ENCODE measurements at places on chromosomes 5 and 9.

DNA sequence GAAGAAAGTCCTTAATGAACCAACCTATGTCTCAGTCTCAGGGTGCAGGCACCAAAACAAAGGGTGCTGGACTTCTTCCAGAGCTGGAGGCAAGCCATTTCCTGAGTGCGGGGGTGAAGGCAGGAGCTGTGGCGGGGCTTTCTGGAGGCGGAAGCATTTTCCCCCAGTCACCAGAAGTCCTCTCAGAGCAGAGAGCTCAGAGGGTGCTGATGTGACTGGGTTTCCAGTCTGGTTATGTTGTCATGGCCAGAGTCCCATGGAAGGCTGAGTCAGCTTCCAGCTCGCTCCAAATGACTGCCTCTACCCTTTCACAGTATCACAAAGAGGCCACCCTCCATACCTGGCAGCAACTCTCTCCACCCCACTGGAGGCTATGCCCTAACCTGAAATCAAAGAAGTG is 86.0 kb downstream of the TRPC7 start:
- DNase-seq, result no peak

DNA sequence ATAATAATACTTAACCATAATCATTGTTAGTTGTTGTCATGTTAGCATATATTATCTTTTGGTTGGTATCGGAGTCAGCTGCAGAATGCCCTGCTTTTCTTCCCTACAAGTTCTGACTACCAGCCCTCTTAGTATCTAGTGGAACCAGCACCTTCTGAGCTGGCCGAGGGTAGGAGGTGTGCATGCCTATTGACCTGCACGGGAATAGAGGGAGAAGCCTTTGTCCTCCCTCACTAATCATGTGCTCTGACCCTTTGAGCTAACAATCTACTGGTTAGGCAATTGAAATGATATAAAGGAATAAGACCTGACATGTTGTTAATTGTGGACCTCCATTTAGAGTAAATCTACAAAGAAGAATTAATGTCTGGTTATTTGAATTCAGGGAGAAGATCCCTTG is 4.1 kb downstream of the PCSK5 start:
- DNase-seq, result no peak

GRCh38 chr5:56475689-56476486 is 242.8 kb upstream of the ANKRD55 start:
- DNase-seq, result no peak

DNA sequence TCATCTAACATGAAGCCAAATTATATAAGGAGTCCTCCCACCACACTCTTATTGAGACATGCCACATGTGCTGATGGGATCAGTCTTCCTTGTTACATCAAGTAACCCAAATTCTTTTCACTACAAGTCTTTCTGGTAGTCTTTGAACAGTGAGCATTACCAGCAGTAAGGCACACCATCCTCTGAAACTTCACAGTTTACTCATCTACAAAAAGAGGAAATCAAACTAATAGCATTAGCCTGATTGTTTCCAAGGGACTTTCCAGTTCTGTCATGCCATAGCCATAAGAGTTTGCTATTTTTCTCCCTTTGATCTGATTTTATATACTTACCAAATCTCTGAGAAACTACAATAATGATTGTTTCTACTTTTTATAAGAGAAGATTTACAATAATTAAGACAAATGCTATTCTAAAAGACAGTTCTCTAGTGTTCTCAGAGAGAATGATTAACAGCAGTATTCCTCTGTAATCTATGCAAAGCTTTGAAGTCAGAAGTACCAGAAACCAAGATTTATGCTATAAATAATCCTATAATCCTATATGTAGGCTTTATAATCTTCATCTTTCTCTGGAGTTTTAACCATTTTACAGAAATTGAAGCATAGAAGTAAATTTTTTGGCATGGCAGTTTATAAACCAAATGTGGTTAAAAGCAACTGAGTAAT is 166.2 kb upstream of the ACO1 start:
- DNase-seq, result no peak

- peak; percentile 16 for DNase-seq
Measured at GRCh38 chr5:127909066-127909465, 174.5 kb upstream of the SLC12A2 start.

DNA sequence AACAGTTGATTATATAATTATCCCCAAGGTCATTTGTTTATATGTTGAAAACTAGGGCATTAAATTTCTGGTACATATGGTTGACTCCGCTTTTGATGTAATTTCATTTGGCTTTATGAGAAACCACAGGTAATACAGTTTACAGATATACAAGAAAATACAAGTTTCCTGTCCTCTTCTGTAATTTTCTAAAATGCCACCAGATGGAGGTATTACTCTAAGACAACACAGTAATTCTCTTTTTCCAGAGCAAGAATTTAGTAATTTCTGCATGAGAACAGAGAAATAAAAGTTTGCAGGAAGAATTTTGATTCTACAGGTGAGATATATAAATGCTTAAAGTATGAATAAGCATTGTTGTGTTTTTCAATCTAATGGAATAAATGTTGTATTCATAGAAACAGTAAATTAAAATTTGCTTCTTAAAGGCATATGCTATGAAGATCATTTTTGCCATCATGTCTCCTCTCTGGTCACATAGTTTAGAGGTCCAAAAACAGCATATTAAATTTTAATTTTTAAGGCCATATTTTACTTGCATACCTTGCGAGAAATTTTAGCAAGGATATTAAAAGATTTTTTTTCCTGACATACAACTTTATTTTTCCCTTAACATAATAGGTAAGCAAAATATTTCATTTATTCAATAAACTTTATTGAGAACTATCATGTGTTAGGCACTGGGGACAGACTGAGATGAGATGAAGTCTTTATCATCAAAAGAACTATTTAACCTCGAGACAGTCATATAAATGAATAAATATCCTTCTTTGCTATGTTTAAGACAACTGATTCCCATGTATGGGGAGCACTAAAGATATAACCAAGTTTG is 22.7 kb downstream of the CHD1 start:
- peak; percentile 22 for DNase-seq

- no peak for DNase-seq
Measured at GRCh38 chr5:129341306-129341705, 118.8 kb upstream of the ADAMTS19 start.

DNA sequence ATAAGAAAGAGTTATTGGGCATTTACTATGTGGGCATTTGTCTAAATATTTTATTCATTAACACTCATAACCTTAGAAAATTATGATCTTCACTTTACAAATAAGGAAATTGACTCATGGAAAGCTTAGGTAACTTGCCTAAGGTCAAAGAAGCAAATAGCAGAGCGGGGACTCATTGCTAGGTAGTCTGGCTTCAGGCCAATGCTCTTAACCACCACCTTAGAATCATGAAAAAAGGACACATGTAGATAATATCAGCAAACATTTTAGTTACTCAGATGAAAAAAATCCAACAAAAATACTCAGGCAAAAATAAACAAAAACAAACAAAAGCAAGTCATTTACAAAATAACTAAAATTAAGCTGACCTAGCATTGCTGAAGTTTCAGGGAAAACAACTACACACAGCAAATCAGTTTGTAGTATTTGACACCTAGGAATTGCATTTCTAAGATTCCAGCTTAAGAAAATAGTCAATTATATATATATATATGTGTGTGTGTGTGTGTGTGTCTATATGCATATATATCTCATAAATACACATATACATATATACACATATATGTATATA is 166.0 kb downstream of the HMHB1 start:
- DNase-seq, result no peak

GRCh38 chr9:78030553-78031443 is 813 bp downstream of the GNAQ start:
- peak; percentile 22 for DNase-seq

DNA sequence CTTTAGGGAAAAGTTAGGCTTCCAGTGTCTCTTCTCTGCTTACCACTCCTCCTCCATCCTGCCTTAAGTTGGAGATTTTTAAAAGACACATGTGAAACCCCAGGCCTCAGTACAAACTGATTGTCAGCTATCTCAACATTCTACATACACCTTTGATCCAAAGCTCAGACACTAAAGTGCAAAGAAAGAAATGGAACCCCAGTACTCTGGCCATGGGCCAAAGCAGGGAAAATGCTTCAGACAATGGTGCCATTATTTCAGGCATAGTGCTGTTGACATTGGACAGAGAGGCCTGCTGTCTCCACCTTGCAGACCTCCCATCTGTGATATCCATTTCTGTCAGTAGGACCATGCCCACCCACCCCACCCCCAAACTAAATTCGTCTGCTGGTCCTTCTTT is 49.1 kb downstream of the G3BP1 start:
- no peak for DNase-seq

- DNase-seq, result no peak
Measured at GRCh38 chr9:130296783-130297055, 31.2 kb downstream of the HMCN2 start.

DNA sequence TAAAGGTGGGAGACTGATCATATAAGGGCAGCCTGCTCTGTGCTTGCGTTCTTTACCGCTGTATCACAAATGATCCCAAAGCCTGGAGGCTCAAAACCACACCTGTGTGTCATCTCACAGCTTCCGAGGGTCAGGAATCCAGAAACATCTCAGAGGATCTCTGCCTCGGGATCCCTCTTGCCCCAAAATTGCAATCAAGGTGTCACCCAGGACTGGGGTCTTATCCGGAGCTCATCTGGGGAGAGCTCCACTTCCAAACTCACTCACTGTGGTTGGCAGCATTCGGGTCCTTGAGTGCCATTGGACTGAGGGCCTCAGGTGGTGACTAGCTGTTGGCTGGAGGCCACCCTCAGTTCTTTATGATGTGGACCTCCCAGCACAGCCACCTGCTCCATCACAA is 26.7 kb upstream of the FCN2 start:
- DNase-seq, result no peak

GRCh38 chr5:68680366-68680765 is 413.4 kb upstream of the SLC30A5 start:
- DNase-seq, result no peak

DNA sequence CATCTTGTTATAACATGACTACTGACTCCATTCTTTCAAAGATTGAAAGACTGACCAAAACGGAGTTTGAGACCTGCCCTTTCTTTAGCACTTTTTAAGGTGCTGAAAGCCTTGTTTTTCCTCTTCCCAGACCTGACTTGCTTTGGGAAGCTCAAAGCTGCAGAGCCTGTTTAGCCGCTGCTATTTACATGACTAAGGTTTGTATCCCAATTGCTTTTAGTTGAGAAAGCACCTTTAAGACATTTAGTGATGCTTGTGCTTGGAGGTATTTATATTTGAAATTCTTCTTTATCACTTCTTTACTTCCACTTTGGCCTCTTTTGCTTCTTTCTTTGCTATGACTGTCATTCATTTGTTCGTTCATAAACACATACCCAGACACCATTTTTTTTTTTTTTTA is 182.6 kb upstream of the ELL2 start:
- no peak for DNase-seq

DNA sequence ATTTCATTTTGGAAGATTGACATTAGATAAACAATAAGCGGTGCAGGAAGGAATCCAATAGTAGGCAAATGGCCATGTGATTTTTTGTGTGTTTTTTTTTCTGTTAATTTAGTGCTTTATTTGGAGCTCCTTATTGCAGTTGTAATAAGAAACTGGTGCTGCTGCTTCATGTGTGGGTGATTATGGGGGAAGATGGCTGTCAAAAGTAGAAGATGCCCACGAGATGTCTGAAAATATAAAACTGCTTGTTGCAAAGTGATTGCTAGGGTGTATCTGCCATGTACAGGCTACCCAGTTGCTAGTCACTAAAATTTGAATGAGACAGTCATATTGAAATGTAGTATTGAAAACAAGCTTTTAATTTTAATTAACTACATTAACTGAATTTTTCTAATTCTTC is 216.7 kb upstream of the FTMT start:
- no peak for DNase-seq

GRCh38 chr5:141783005-141783946 is 94.9 kb downstream of the PCDH1 start:
- DNase-seq, result no peak

DNA sequence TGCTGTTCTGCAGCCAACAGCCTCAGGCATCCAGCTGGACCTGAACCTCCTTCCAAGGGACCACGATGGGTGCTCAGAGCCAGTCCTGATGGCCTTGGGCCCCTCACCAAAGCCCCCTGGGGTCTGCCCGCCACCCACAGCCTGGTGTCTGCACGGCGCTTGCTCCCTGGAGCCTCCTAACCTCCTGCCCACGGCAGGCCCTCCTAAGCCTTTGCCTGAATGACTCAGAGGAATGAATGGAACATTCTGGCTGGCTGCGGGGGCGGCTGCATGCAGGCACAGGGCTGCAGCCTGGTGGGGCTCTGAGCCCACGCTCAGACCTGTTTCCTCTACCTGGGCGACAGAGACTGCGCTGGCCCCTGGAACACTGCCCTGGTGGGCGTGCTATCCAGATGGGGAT is 6.9 kb downstream of the SOHLH1 start:
- DNase-seq, result no peak

- no peak for DNase-seq
Measured at GRCh38 chr9:112248722-112249121, 73.6 kb upstream of the SUSD1 start.

DNA sequence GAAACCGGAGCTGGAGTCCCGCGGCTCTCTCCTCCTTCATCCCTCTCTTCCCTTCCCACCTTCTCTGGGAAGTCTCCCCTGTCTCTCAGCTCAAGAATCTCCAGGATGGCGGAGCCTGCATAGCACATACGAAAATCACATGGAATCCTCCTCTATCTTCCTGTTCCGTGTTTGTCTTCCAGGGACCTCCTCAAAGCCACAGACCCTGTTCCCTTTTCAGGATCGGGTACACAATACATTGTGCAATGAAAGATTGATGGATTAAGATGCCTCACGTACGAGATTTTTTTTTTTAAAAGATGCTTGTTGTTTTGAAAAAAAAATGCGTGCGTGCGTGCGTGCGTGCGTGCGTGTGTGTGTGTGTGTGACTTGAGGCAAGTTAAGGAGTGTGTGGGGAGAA is 46.6 kb upstream of the OLFM1 start:
- no peak for DNase-seq

GRCh38 chr9:124291801-124292396 is 34.1 kb downstream of the NEK6 start:
- no peak for DNase-seq

- no peak for DNase-seq
Measured at GRCh38 chr9:99929652-99930051, 23.2 kb downstream of the STX17 start.

DNA sequence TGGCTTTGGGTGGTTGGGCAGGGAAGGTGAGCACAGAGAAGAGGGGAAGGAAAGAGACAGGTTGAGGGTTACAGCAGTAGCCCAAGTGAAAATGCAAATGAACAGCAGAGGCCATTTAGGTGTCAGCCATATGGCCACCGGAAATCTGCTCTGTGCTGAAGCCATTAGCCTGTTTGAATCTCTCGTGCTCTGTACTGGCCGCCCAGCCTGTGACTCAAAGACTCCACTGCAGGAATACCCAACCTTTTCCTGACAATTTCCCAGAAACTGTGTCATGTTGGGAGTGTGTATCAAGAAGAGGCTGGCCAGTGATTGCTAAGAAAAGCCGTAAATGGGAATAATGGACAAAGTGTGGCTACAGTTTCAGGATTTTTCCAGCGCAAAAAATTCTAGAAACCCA is 35.9 kb upstream of the RAI14 start:
- no peak for DNase-seq
